GM23338 (cell line): ENCODE measurements at places on chromosomes 6 and 20. TPM values are rescaled to one million over a fixed set of nuclear protein-coding genes. Genes with fewer than 3 reads are reported as not detected.

DNA sequence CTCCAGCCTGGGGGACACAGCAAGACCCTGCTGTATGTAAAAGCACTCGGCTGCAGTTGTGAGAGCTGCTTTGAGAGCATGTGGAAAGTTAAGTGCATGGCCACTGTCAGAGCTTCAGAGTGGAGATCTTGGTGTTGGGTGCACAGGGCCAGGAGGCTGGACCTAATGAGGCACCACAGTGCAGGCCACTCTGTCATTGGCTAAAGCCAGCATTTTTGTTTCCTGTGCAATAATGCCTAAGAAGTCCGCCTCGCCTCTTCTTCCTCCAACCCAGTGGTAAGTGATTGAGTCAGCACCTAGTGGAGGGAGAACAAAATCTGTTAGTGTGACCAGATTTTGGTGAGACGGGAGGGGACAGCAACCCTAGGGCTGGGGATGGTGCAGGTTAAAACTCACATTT is 60.6 kb downstream of the SSR1 start:
- H3K4me3 ChIP-seq: no peak overlapping the region
- no peaks in the 10 kb centered on the region for H3K36me3 ChIP-seq
- no peak overlapping the region for H3K27ac ChIP-seq
- H3K4me1 ChIP-seq: no peaks in the 10 kb centered on the region
- no peaks in the 10 kb centered on the region for H3K27me3 ChIP-seq
- no peak for DNase-seq

- no peak overlapping the region for H3K27ac ChIP-seq
- no peaks in the 10 kb centered on the region for H3K36me3 ChIP-seq
- no peaks in the 10 kb centered on the region for H3K4me1 ChIP-seq
- H3K4me3 ChIP-seq: no peak overlapping the region
- DNase-seq: no peak
These were observed 176.8 kb downstream of the LINC00237 start for GRCh38 chr20:20929341-20929740.

DNA sequence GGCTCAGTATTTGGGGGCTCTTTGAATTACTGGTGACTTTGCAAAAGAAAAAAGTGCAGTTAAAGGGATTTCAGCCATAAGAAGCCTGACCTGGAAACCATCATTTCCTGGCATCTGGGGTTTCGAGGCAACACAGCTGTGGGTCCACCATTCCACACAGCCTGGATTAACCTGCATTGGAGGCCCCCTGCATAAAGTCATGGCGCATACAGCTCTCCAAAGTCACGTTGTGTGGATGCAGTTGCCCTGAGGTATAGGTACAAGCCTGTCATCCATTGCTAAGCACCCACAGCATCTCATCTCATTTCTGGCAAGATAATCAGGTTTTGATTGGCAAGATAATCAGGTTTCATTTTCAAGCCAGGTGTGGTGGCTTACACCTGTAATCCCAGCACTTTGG is 54.5 kb upstream of the TAGAP start:
- H3K27me3 ChIP-seq: no peaks in the 10 kb centered on the region
- 0 out of 2 replicates have a peak, but pooled peaks cover under 1% of the 10 kb centered on the region for H3K4me1 ChIP-seq
- no peak for DNase-seq
- H3K36me3 ChIP-seq: no peaks in the 10 kb centered on the region; the same call in 1 of the 2 replicates

GRCh38 chr6:108902382-108902792 is 54.2 kb downstream of the ARMC2 start:
- H3K27ac ChIP-seq: no peak overlapping the region
- no peaks in the 10 kb centered on the region for H3K4me1 ChIP-seq
- no peak overlapping the region for H3K4me3 ChIP-seq

DNA sequence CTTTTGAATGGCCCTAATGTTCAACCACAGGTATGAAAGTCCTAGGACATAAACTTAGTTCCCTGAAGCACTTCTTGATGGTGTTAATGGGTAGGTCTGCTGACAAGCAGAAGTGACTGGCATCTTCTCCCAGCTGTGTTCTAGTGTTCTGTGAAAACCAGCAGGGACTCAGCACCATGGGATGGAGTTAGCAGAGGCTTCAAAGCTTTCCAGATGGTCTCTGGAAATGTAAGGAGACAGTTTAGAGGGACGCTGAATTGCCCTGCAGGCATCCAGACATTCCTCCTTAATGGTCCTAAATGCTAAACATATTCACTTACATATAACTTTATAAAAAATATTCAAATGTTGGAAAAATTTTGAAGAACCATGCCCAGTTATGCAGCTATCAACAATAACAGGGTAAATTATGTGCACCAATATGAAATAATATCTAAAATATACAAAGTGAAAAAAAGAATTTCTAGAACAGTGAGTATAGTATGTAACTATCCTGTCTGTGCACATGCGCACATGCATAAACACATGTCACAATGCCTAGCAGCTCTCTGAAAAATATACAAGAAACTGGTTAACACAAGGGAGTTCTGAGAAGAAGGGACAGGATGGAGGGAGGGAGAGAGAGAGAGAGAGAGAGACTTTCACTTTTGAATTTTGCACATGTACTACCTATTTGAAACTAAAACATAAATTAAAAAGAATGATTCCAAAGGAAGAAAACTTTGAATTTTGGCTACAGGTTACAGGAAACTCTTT is 87.2 kb downstream of the PRDM1 start:
- no peak for DNase-seq
- no peaks in the 10 kb centered on the region for H3K36me3 ChIP-seq
- H3K27ac ChIP-seq: no peak overlapping the region
- no peaks in the 10 kb centered on the region for H3K27me3 ChIP-seq
- no peak overlapping the region for H3K4me3 ChIP-seq

DNA sequence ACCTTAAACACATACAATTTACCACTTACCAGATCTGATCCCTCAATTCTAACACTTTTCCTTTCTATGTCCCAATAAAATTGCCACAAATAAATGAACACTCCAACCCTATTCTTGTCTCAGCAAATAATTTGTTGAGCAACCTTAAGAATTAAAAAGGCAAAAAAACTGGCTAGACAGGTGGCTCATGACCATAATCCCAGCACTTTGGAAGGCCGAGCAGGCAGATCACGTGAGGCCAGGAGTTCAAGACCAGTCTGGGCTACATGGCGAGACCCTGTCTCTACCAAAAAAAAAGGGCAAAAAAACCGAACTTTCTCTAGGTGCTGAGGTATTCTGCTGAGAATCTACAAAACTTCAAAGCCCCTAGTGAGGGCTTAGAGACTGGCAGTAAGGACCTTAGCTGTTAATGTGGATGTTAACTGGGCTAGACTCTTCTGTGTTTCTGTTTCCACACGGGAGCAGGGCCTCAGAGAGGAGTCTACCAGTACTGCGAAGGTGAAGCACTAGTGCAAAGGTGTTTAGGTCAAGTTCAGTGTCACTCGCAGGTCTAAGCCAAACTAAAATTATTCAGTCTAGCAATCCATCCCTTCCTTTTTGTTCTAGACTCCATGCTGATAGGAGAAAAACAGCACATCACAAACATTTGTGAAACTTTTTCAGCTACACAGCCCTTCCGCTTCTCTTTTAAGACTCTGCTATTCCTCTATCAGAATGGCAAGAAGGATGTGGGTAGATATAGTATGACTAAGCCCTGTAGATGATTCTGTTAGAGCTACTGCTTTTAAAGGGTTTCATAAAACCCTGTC is 2.6 kb downstream of the FASTKD5 start:
- peaks cover 8% of the 10 kb centered on the region; the same call in 1 of the 2 replicates for H3K4me1 ChIP-seq
- no peak overlapping the region for H3K27ac ChIP-seq
- no peaks in the 10 kb centered on the region for H3K36me3 ChIP-seq
- no peak overlapping the region for H3K4me3 ChIP-seq

DNA sequence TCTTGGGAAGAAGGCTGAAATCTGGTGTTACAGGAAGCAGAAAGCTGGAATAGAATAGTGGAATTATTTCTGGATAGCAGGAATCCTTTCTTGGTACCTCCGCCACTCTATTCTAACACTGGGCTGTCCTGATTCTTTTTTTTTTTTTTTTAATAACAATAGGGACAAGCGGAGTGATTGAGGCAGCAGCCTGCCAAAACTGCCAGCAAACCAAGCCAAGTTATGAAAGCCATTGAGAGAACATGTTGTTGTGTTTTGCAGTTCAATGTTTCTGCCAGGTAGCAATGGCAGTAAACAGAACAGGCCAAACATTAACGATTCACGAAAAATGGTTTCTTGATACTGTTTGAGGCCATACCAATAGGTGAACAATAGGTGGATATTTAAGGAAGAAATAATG is 47.1 kb downstream of the SLC26A8 start:
- DNase-seq: no peak
- H3K27me3 ChIP-seq: no peaks in the 10 kb centered on the region
- H3K36me3 ChIP-seq: no peaks in the 10 kb centered on the region
- H3K4me1 ChIP-seq: no peaks in the 10 kb centered on the region

Gene RBPJL
- total RNA-seq: 0.66 and 1.4 TPM in 2 replicates

DNA sequence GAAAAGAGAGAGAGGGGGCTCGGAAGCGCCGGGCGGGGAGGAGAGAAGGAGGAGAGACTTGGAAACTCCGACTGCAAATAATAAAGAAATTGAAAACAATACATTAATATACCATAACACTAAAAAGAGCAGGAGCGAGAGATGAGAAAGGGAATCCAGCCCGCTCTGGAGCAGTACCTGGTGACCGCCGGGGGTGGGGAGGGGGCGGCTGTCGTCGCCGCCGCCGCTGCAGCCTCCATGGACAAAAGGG is 338 bp downstream of the E2F3 start:
- DNase-seq: no peak
- peak overlapping the region; percentile 96 for H3K27ac ChIP-seq
- H3K36me3 ChIP-seq: no peaks in the 10 kb centered on the region
- no peaks in the 10 kb centered on the region for H3K27me3 ChIP-seq
- H3K4me1 ChIP-seq: peaks cover 7% of the 10 kb centered on the region
